ENCODE measurements at places on chromosomes 16 and 17. TPM values are rescaled to one million over a fixed set of nuclear protein-coding genes. Genes with fewer than 3 reads are reported as not detected.

DNA sequence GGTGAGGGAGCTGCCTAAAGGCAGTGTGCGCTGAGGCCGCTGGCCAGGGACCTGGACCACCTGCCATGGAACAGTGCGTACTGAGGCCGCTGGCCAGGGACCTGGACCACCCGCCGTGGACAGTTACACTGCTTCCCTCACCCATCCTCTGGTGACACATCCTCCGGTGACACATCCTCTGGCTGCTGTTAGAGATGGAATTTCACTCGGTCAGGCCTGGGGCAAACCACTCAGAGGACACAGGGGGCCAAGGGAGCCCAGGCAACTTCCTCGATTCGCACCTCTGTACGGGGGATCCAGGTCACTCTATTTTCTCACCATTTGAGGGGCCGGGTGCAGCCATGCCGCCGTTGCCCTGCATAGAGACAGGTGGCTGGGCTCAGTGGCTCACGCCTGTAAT, 32.4 kb upstream of the RPTOR start:
- DNase-seq: no peak

GRCh38 chr17:49553676-49554335, 21.9 kb upstream of the NXPH3 start:
- no peak for DNase-seq

- no peak for DNase-seq
Observed at GRCh38 chr16:82965808-82966207, 339.0 kb downstream of the CDH13 start.

Gene TMC8
- 1.1 TPM for total RNA-seq

- DNase-seq: no peak
Observed at GRCh38 chr16:78098087-78098486, 1.4 kb upstream of the WWOX start.

- DNase-seq: no peak
Observed at GRCh38 chr16:61763991-61764390, 272.2 kb downstream of the CDH8 start.

Gene NOD2
- total RNA-seq: 0.23 TPM

Gene FOXC2
- 21.7 TPM for total RNA-seq

Gene TBC1D3B
- total RNA-seq: 1.3 TPM

- no peak for DNase-seq
Observed at GRCh38 chr17:59277031-59277430, 54.4 kb upstream of the YPEL2 start.

- no peak for DNase-seq
Observed at GRCh38 chr17:38748149-38748891, at the start of gene PCGF2. Gene PCGF2, minus strand, starts transcription at chr17:38748336. Its CDS starts 7,934 bp downstream, at chr17:38740402.

DNA sequence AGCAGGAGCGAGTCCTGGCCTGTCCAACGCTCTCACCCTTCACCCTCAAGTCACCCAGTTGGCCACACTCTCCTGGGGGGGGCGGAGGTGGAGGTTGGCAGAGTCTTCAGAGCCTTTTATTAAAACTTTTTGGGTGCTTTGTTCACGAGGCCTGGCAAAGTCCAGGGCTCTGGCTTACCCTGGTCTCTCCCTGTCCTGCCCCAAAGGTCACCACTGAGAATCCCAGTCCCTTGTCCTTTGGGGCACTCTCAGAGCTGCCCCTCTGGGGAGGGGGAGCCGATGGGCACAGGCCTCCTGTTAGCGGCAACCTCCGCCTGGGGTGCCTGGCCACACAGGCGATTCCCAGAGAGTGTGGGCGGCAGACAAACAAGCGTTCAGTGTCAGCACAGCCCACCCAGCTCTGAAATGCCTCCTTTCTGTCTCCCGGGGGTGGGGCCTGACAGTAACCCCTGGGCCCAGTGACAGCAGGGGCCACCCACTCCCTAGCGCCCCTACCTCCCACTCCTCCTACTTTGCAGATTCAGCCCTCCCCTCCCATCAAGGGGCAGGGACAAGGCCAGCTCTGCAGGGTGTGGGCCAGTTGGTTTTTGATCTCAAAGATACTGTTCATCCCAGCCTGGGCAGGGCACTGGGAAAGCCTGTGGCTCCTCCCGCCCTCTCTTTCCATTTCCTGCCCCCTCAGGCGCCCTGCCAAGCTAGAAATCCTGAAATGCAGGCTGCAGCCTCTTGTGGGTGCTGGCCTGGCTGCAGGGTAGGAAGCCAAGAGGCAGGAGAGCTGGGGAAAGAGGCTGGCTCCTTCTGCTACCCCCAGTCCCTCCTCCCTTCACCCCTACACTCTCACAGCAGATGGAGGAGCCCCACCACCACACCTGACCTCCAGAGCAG, 36.6 kb upstream of the EMP2 start:
- DNase-seq: no peak

GRCh38 chr16:51665436-51665998, 514.4 kb upstream of the SALL1 start:
- no peak for DNase-seq

GRCh38 chr17:6470751-6471521, 26.7 kb downstream of the PIMREG start:
- DNase-seq: no peak

- no peak for DNase-seq
Observed at GRCh38 chr17:45784293-45784740, at the start of gene CRHR1. Gene CRHR1, plus strand, starts transcription at chr17:45784320. Its CDS starts 225 bp downstream, at chr17:45784545.

DNA sequence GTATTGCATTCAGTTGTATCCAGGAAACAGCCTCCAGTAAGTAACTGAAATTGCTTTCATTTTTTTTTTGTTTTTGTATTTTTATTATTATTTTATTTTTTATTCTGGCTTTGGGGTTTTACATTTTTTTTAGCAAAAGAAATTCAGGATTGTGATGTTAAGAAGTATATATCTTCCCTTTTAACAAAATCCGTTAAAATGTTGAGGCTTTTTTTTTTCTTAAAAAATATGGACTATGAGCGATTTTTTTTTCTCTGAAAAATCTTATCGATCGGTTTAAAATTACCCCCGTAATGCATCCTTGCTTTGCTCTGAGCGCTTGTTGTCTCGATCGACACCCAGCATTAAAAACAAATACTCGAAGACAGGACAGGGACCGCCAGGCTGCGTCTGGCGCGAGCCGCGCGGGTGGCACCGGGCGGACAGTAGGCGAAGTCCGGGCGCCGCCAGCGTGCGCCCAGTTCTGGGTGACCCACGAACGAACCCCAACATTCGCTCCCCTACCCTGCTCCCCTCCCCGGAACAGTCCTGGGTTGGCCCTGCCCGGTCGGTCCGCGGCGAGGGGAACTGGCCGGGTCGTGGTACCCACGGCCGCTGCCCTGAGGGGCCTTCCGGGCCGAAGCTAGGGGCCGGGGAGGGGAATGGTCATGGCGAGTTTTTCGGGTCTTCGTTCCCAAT, 482 bp downstream of the BAHCC1 start:
- DNase-seq: no peak

DNA sequence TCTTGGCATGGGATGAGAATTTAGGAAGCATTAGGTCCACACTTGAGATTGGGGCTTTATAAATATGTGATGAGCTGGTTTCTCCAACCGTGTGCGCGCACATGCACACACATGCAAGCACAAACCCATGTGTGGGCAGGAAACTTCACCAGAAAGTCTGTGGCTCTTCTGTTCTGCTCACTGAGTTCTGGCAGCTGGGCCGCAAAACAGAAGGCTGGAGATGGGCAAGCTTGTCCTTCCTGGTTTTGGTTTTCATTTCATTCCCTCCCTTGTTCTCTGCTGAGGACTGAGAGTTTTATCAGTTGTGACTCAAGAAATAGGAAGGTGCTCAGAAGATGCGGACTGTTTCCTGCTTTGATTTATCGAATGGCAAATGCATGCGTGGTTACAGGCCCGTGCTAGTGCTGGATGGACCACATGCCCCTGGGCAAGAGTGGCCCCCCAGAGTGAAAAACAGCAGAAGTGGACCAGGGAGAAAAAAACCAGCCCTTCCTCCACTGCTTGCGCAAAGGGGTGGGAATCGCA, 14.1 kb downstream of the MAP3K14 start:
- DNase-seq: no peak

GRCh38 chr17:5794385-5794784, 210.1 kb upstream of the NLRP1 start:
- no peak for DNase-seq

Gene TBX2
- 3.6 TPM for total RNA-seq

- DNase-seq: peak; percentile 52
Observed at GRCh38 chr16:21156767-21157467, 1.6 kb upstream of the LDAF1 start.

Gene VASN
- 5.7 TPM for total RNA-seq

- no peak for DNase-seq
Observed at GRCh38 chr17:49995055-49995738, at the start of gene DLX3. Gene DLX3, minus strand, starts transcription at chr17:49995224. Its CDS starts 226 bp downstream, at chr17:49994998.

DNA sequence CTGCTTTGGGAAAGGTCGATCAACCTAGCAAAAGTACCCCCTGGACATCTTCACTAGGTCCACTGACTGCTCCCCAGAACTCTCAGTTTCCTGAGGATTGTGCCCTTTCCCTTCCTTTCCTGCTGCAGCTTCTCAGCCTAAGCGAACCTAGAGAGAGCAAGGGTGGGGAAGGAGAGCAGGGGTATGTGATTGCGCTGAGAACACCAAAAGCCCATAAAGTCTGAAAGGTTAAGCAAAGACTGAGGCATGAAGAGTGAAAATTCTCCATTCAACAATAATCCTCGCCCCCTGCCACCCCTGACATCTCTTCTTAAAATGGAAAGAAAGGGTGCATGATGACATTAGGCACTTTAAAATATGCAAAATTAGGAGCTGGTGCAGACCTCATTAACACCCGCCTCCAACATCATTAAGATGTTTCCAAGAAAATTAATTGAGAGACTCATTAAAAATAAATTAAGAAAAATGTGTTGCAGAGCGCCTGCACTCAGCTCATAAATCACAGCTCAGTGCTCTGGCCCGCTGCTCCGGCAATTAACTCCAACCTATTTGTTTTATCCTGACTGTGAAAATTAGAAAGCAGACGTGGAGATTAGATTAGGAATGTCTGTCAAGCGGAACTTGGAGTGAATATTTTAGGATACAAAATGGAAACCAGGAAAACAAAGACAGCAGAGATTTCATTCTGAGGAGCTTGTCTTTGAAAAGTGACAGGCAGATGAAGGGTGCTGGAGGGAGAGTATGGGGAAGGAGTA, 49.1 kb upstream of the PMFBP1 start:
- no peak for DNase-seq

GRCh38 chr16:82152196-82152595, 17.8 kb downstream of the MPHOSPH6 start:
- no peak for DNase-seq

DNA sequence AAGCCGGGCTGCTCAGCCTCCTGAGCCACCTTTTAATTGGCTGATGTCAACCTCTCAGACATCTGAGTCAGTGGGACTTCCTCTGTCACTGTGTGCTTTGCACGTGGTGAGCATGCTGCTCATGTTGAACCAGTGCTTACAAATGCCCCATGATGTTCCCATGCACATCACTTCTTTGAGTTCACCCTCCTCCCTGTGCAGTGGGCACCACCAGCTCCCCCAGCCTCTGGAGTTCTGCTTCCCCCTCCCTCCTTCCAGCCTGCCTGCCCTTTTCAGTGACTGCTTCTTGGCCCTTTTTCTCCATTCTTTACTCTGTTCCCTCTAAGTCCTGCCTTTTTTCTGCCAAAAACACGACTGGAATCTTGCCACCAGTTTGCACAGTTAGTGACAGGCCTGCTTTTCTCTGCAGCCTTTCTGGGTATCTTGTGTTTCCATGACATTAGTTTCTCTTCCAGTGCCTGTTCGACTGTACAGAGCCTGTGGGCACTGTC, 41.6 kb downstream of the USP10 start:
- no peak for DNase-seq

GRCh38 chr17:74798239-74798707, 22.1 kb upstream of the NAT9 start:
- DNase-seq: no peak

DNA sequence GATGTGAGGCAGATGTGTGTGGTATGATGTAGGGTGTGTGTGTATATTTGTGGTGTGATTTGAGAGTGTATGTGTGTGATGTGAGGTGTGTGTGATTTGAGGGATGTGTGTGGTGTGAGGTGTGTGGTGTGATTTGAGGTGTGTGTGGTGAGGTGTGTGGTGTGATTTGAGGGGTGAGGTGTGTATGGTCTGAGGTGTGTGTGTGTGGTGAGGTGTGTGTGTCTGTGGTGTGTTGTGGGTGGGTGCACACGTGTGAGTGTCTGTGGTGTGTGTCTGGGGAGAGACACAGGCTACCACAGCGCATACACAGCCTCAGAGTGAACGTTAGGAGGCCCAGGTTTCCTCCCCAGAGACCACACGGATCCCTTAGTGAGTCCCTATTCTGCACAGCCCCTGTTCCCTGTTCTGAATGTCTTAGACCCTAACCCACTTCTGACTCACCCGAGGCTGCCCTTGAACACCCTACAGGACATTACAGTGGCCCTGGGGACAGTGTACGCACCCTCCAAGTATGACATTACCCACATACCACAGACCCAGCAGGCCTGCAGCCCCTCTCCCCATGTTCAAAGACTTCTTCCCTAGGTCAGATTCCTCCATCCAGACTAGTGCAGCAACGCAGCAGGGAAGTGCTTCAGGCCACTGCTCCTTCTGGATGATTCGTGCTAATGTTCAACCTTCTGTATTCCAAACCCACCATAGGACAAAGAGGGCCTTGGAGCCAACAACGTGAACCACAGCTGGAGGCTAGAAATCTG, 3.5 kb upstream of the RAB37 start:
- DNase-seq: no peak

- no peak for DNase-seq
Observed at GRCh38 chr16:49816875-49817274, 39.0 kb downstream of the ZNF423 start.

GRCh38 chr16:67039260-67040020, 10.5 kb downstream of the CBFB start:
- no peak for DNase-seq

DNA sequence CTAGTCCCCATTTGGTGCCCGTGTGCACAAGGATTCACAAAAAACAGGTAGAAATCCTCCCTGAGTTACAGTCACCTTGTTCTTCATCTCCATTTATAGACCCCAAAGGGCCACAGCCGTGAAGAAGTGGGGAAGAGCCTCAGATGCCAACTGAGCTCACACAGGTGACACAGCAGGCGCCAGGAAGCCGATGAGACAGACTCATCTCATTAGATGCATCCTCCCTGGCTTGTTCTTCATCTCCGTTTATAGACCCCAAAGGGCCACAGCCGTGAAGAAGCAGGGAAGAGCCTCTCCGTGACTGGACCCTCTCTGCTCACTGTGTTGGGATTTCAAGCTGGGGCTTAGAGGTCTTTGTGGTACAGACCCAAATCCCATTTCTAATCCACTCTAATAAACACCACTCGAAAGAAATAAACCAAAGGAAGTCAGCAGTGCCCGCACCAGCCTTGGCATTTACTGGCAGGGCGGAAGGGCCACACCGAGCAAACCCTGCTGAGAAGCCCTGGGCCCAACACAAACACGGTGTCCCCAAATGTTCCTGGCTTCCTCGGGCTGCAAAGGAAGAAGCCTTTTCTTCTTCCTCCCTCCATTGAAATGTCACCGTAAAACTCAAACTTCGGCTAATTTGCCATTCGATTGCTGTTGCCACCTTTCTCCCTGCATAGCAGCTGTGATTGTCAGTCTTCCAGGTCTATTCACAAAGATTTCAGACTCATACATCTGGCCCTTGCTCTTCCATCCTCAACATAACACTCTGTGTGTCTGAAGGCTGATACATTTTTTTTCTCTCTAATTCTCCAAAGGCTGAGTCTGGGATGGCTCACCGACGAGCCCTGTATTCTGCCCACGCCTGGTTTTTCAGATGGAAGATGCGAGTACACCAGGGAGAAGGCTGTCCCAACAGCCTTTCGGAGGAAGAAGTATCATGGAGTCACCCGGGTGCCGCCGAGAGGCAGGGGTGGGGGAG, 44.9 kb upstream of the DOC2B start:
- DNase-seq: no peak

GRCh38 chr17:43809121-43809520, 23.8 kb downstream of the MPP3 start:
- no peak for DNase-seq

GRCh38 chr17:29533976-29534375, 32.9 kb downstream of the ABHD15 start:
- no peak for DNase-seq

Gene RSKR
- total RNA-seq: 5.1 TPM
